ENCODE measurements at places on chromosomes 11 and 22.

DNA sequence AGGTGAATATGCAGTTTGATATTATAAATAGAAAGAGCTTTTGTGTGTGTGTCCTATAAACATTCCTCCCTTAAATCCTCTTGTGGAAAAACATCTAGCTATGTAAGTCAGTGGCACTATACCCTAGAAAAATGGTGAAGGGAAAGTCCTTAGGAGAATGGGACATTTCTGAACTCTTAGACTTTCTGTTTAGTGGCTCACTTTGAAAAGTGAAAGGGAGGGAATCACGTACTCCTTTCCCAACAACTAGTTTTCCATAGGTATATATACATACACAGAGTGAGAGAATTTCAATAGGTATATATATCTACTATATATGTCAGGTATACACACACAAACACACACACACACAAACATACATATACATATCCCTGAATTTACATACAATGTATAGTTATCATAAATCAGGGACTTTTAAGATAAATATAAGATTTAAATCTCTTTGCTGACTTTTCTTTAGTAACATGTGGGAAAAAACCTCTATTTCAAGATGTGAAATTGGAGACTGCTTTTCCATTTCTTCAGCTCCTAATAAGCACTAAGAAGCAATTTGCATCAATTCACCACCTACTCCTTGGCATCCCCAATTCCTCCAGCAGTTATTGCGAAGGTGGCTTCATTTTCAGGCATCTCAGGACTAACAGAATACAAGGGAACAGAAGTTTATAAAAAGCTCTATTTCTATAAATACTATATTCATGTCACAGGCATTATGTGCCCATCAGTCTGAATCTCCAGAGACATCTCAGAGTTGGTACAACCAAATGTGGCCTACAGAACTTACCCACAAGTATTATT, 13.5 kb upstream of the DDX17 start:
- no peak for DNase-seq

- DNase-seq: no peak
Observed at GRCh38 chr11:112968941-112969713, 7.9 kb downstream of the NCAM1 start.

- no peak for DNase-seq
Observed at GRCh38 chr22:36871669-36872081, 10.9 kb downstream of the NCF4 start.

GRCh38 chr11:90704510-90704909, 481.7 kb upstream of the CHORDC1 start:
- DNase-seq: no peak

DNA sequence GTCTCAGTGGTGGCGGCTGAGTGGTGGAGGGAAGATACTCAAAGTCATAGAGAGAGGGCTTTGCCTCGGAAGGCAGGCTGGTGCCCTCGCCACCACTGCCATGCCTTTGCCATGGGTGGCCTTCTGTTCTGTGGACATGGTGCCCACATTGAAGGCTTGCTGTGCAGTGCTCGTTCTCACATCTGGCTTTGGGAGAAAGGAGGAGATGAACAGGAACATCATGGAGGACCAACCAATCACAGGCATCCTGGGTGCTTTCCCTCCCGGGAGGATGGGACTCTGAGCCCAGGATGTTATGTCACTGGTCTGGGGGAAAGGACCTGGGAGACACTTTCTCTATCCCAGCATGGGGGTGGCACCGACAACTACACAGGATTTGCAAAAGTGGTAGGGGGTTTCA, 82.3 kb upstream of the NARS2 start:
- DNase-seq: no peak

GRCh38 chr11:103338621-103339484, 229.6 kb downstream of the DYNC2H1 start:
- no peak for DNase-seq

GRCh38 chr11:93648158-93648557, 13.3 kb upstream of the CEP295 start:
- DNase-seq: no peak

DNA sequence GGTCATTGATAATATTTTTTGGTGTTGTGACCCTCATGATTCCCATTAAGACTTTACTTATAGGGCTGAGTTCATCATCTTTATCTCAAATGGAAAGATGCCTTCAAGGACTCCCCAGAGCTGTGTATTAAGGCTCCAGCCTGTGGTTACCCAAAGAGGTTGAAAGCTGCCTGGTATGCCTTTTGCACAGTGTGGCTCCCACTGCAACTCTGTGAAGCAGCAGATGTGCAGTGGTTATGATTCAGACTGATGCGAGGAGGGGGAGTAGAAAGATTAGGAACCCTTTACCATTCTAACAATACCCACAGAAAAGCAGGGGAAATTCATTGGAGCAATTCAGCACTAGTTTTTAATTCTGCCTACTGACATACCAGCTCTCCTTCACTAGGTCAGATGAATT, 560.0 kb downstream of the INSC start:
- DNase-seq: no peak

DNA sequence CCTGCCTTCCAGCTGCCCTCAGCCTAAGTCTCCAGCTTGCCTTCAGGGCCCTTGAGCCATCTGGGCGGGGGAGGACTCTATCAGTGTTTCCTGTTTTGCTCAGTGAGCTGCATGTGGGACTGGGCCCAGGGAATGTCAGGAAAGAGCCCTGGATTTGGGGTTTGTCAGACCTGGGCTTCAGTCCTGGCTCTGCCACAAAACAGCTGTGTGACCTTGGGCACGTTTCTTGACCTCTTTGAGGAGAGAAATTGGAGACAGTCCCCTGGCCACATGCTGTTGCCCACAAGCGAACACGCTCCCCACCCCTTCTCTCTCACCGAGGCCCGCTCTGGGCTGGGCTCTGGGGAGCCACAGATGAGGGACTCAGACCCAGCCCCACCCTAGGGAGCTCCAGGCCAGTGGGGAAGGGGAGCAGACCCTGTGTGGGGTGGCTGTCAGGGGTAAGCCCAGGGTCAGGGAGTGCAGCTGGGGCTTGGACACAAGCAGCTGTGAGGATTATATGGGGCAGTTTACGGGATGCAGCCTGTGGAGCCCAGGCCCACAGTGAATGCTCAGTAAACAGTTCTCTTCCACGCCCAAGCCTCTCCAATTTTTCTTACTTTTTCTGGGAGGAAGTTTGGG, 12.3 kb downstream of the MYO7A start:
- no peak for DNase-seq

DNA sequence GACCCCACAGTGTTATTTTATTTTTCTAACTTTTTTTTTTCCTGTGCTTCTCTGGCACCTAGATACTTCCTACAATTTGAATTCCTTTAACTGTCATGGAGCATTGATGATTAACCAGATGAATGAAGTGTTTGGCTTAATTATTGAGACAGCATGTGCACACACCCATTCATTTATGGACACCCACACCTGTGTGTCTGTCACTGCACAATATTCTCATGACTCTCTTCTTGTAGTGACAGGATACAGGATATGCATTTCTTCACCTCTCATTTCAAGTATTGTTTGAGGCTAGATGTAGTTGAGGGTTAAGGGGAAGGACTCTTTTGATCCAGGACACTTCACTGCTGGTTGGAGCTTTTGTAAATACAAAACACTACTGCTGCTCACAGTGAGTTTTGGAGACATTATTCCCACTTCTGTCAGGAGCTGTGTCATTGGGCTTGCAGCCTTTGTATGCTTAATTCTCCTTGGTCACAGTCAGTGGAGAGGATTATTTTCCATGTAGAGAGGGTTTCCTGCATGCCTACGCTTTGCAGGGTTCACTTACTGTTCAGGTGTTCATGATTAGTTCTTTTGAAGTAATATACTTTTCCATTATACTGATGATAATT, 33.5 kb downstream of the SPECC1L start:
- DNase-seq: no peak

GRCh38 chr11:62399878-62400266, 19.0 kb upstream of the SCGB1A1 start:
- no peak for DNase-seq

GRCh38 chr11:3074912-3075589, 17.8 kb upstream of the CARS1 start:
- no peak for DNase-seq

GRCh38 chr22:46374663-46375474, 39.4 kb downstream of the TRMU start:
- DNase-seq: no peak

DNA sequence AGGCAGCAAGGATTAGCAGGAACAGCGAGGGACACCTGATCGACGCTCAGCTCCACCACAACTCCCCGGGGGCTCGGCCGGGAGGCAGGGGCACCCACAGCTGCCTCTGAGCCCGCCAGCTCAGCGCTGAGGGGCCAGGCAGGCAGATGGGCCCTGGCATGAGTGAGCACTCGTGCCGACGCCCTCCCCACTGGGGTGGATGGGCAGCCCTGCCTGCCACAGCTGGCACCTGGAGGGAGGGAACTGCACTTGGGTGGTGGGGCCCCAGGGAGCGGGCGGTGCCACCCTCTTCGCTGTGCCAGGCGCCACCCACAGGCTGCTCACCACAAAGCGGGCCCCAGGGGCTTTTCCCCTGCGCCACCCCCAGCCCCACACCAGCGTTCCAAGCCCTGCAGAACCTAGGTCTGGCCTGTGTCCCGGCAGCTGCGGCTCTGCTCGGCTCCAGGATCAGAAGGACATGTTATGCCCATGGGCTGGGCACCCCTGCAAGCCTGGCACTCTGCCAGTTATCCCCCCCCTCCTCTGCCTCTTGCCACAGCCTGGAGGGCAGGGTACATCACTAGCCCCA, 28.8 kb downstream of the WNT7B start:
- no peak for DNase-seq

GRCh38 chr11:15558513-15559181, 443.9 kb downstream of the INSC start:
- DNase-seq: no peak

DNA sequence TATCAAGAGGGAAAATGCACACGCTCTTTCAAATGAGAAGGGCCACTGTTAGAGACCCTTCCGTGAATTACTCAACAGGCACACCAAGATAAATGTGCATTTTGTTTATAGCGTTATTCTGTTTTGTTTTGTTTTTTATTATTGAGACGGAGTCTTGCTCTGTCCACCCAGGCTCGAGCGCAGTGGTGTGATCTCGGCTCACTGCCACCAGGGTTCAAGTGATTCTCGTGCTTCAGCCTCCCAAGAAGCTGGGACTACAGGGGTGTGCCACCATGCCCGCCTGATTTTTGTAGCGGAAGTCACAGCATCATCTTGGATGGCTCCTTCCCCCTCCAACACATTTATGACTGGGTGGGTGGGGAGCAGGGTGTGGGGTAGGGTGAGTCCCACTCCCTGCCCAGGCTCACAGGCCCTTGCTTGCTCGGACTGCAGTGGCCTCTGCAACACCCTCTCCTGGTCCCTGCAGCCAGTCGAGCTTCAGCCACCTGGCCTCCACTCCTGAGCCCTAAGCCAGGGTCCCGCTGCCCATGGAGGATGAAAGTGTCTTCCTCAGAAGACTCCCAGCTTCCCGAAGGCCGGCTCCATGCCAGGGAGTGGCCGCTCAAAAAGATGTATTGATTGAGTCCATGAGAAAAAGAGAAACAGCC, 68.0 kb downstream of the RTL6 start:
- no peak for DNase-seq

GRCh38 chr11:20873054-20873453, 203.7 kb downstream of the NELL1 start:
- DNase-seq: no peak

DNA sequence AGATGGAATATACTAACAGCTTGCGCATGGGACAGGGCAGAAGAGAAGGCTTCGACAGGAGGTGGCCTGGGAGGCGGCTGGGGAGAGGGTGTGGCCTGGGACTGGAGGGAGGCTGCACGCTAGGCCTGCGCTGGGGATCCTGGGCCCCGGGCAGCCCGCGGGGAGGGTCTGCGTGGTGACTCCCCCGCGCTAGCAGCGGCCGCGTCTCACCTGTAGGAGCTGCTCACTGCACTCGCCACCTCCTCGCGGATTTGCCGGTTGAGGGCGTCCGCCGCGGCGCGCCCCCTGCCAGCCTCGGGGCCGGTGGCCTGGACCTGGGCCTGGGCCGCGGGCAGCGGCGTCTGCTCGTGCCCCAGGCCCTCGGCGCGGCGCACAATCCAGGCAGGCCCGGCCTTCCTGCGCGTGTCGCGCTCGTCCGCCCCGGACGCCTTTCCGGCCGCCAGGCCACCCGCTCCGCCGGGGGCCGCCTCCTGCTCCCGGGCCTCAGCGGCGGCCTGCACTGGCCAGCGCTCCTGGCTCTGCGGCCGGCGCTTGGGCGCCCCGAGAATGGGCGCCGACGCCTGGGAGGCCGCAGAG, 1.5 kb downstream of the MAP6 start:
- no peak for DNase-seq

- DNase-seq: no peak
Observed at GRCh38 chr11:45580399-45580798, 85.0 kb downstream of the CHST1 start.

DNA sequence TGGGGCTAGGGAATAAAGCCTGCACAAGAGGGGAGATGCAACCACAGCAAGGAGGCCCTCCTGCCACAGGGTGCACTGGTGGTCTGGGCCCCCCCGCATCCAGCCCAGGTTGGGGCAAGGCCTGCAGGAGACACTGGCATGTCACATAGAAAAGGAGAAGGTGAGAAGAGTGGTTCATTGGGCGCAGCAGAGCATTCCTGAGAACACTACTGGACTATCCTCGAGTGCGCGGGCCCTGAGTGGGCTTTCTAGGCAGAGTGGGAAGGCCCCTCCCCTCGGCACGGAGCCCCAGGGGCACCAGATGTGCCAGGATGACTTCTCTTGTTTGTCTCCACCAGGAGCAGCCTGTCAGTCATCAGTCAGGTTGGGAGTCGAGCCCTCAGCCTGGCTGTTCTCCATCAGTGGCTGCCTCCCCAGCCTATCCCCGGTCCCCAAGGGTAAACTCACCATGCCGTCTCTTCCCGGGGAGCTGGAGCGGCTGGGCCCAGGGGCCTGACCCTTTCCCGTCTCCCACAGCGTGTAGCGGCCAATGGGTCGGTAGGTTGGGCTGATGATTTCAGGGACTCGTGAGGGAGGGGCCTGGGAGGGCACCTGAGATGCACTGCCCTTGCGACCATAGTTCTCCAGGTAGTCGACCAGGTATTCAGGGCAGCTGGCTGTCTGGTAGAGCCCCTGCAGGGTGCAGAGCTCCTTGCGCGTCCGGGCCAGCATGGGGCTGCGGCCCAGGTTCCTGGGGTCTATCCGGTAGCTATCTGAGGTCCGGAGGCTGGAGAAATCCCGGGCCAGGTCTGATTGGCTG, 9.0 kb downstream of the USP2 start:
- DNase-seq: no peak

GRCh38 chr11:110249066-110249465, 47.3 kb downstream of the RDX start:
- no peak for DNase-seq

- DNase-seq: no peak
Observed at GRCh38 chr11:15557457-15558230, 442.9 kb downstream of the INSC start.

Data from stimulated activated CD8-positive, alpha-beta memory T cell treated with anti-CD3 and anti-CD28 coated beads, Interleukin-7, amount 100 ng/mL, for 1 hour (primary cell).